Amniotic stem cell (primary cell): ENCODE measurements at places on chromosomes 3 and 15.
A peak's percentile ranks its signal among the peaks of the same experiment; 100 is the strongest.

- DNase-seq = no peak
These were observed 481.5 kb upstream of the RGMA start for GRCh38 chr15:93570527-93570926.

DNA sequence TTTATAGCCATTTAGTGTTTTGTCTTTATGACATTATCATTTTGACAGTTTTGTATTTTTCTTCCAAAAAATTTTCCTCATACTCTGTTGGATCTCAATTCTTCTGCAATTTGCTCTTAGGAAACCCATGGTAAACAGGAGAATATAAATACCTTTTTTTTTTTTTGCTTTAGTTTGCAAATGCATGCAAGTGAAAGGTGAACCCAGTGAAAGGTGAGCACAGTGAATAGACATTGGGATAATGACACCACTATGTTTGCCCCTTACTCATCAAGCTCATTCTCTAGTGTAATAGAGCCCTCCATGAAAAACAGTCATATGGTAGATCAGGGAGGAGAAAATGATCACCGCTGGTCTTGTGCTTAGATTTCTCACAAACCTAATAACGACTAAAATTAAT, 59.0 kb upstream of the TRPC1 start:
- no peak for DNase-seq

DNA sequence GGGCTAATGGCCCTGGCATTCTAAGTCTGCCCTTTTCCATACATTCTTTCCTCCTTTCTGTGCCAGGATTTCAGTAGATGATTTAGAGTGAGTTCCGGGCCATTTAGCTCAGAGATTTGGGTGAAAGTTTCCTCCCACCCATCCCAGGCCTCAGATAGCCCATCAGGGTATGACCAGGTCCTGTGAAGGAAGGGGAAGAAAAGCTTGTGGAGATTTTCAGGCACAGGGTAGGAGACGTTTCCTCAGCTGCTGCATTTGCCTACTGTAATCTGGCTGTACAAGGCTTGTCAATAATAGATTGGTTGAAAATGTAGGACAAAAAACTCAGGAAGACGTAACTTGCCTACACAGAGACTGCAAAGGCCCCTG, 63.2 kb upstream of the BCL6 start:
- DNase-seq = no peak

DNA sequence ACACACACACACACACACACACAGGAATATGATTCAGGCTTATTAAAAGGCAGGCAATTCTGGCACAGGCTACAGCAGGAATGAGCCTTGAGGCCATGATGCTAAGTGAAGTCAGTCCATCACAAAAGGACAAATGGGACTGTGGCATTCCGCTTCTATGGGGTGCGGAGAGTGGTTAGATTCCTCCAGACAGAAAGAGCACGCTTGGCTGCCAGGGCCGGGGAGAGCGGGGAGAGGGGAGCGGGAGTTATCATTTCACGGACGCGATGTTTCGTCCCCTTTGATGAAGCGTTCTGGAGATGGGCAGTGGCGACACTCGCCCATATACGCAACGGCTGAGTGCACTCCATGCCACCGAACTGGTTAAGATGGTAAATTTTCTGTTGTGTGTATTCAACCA, 58.5 kb upstream of the FAM174B start:
- DNase-seq = no peak

DNA sequence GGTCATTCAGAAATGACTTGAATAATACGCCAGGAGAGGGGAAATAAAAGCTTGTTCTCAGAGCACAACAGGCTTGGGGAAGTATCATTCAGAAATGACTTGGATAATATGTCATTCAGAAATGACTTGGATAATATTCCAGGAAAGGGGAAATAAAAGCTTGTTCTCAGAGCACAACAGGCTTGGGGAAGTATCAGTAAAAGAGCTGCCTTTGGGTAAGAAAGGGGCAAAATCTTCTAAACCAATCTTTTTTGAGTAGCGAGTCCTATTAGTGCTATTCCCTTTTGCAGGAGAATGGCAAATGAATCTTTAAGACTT, 20.9 kb downstream of the GABRR3 start:
- no peak for DNase-seq

- no peak for DNase-seq
These were observed 631.5 kb downstream of the PYDC2 start for GRCh38 chr3:192092388-192093005.

GRCh38 chr3:49794431-49794830, 5.2 kb downstream of the CDHR4 start:
- DNase-seq = no peak

DNA sequence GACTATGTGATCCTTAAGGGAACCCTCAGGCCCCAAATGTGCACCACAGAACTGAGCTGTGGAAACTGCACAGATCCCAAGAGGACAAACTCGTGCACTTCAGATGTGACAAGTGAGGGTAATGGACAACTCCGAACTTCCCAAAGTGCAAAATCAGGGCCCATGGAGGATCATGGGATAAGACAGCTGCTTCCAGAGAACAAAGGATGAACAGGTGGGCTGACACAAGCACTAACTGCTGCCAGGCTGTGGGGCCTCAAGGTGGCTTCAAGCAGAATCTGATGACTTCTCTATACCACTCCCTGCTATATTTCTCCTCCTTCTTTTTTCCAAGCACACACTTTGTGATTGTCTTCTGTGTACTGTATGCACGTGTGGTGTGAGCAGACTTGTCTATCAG, 5.4 kb downstream of the TARS3 start:
- DNase-seq = no peak

DNA sequence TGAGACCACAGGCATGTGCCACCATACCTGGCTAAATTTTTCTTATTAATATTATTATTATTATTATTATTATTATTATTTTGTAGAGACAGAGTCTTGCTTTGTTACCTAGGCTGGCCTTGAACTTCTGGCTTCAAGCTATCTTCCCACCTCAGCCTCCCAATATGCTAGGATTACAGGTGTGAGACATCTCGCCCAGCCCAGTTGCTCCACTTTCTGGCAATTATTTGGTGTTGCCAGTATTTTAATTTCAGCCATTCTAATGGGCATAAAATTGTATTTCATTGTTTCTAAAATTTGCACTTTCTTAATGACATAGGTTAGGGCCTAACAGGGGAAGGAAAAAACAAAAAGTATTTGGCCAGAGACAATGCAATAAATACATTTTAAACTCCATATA, 1217.6 kb upstream of the ALCAM start:
- DNase-seq = no peak

GRCh38 chr15:51668446-51668845, 12.9 kb upstream of the SCG3 start:
- no peak for DNase-seq

- no peak for DNase-seq
These were observed 84.9 kb upstream of the UBE2E1 start for GRCh38 chr3:23720885-23721284.

DNA sequence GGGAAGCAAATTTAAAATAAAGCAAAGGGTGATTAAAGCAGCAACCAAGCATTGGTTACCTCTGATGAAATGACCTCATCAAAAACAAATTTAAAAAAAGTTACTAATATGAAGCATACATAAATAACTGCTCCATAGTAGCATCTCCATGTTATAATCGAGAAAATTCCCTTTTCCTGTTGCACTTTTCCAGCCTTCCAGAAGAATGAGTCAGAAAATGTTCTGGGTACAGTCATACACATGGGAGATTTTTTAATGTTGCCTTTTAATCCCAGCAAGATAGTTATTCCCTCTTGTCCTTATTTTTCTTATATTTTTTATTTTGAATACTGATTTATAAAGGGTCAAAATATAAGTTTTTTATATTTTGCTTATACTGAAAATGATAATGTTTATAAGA, 2.6 kb upstream of the TMCO5A start:
- DNase-seq = peak; percentile 7

- peak; percentile 15 for DNase-seq
These were observed 54.4 kb upstream of the EHHADH start for GRCh38 chr3:185308126-185308754.

DNA sequence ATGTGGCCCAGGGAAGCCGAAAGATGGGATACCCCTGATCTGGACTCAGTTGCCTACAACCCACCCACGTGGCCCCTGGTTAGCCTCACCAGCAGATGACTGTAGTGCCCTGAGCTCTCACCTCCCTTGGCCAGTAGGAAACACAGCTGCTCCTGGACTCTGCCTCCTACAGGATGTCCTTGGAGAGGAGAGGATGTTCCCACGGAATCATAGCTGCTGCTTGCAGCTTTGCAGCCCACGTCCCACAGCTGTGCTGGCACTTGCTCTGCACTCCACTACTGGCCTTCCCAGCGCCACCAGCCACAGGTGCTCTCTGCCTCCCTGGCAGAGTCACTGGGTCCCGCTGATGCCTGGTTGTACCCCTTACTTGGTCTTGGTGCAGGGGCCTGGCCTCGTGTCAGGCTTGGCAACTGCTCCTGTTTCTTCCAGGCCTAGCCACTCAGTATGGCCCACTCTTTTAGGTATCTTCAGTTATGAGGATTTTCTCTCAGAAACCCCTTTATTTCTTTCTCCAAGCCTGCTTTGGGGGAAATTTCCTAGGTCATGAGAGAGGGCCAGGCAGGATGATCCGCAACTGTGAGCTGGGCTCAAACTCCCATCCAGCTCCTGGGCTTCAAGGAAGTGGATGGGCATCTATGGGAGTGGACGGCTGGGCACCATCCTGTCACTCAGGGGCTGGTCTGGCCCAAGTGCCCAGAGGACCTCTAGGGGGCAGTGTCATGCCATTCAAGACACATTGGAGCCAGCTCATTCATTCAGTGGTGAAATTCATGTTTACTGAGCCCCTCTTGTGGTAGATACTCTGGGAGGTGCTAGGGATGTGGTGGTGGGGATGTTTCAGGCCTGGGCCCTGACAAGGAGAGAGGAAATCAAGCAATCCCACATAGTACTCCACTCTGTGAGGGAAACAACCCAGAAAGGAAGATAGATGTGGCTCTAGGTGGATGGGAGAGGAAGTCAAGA, 16.2 kb upstream of the VILL start:
- peak; percentile 4 for DNase-seq

- DNase-seq = no peak
These were observed 31.7 kb downstream of the LSM3 start for GRCh38 chr3:14210290-14210688.

- no peak for DNase-seq
These were observed 113.8 kb downstream of the IQSEC1 start for GRCh38 chr3:12959410-12959809.

- DNase-seq = no peak
These were observed 66.6 kb downstream of the FRMD5 start for GRCh38 chr15:44128443-44128842.

- DNase-seq = no peak
These were observed 563.5 kb downstream of the EDEM1 start for GRCh38 chr3:5750874-5751640.

- DNase-seq = no peak
These were observed 25.2 kb downstream of the CCNL1 start for GRCh38 chr3:157134620-157135191.

GRCh38 chr15:99435113-99435695, 130.6 kb upstream of the MEF2A start:
- no peak for DNase-seq

DNA sequence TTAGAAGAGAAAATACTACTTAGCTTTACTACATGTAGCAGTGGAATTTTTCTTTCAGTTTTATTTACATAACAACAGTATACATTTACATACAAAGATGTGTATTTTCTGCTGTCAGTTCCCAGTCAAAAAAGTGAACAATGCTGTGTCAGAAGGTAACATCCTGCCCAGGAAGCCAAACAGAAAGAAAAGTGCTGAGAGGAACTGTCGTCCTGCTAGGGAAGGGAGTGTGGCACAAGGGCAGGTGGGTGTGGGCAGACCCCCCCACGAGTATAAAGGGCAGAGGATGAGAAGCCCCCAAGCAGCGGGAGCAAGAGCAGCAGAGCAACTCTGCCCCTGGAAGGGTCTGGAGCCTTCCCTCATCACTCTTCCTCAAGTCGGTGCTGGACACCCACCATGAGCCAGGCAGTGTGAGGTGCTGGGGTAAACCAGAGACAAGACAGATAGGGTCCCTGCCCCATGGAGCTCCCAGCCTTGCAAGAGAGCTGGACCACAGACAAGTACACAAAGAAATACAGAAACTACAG, 39.7 kb downstream of the TBC1D2B start:
- DNase-seq = no peak
